ENCODE measurements at places on chromosomes 1 and 21.

- no peak for DNase-seq
Observed at GRCh38 chr1:172513479-172513878, 19.5 kb upstream of the SUCO start.

DNA sequence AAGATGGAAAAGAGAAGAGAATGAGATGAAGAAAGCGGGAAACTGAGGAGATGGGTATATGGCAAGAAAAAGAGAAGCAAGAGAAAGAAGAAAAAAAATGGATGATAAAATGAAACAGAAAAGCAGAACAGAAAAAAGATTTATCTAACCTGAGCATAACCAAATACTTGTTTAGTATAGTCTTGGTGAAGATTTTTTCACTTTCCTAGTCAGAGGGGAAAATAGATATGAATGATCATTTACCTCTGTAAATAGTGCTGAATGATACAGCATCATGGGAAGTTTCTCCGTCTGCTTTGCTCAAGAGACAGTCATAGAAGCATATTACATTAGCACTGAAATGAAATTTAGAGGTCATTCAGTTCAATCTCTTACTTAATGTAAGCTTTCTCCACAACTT, 36.1 kb upstream of the PLPPR4 start:
- no peak for DNase-seq

DNA sequence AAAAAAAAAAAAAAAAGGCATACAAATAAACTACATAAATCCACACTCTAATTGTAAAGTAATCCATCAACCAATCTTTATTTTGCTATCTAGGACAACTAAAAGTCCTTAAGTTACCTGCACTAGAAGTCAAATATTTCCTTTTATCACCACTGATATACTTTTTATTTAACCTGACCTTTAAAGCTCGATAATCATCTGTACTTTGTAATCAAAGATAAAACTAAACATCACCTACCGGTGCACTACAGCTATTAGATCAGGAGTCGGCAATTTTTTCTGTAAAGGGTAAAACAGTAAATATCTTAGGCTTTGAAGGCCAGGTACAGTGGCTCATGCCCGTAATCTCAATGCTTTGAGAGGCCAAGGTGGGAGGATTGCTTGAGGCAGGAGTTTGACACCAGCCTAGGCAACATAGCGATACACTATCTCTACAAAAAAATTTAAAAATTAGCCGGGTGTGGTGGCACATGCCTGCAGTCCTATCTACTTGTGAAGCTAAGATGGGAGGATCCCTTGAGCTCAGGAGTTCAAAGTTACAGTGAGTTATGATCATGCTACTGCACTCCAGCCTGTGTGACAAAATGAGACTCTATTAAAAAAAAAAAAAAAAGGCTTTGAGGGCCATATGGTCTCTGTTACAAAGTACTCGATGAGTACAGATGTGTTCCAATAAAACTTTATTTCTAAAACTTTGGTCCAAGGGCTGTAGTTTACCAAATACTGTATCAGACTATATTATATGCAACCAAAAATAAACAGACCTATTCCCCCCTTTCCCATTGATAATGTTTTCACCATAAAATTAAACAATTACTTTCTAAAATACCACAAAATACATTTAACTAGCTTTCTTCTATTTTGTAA, 47.1 kb downstream of the TESK2 start:
- no peak for DNase-seq

GRCh38 chr1:177302357-177303044, 131.7 kb downstream of the BRINP2 start:
- DNase-seq = no peak

DNA sequence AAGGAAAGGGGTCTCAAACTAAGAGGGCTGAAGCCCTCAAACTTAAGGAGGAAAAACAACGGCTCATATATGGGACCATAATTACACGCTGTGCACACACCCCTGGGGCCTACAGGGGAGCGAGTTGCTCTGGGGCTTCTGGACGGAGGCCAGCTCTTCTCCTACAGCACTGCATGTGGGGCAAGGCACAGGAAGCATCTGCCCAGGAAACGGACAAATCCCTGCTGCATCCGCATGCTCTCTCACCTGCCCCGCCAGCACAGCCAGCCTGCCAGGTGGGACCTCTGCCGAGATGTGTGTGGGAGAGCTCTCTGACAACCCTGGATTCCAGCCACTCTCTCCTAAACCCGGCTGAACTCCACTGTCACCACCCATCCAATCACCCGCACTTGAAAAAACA, 54.1 kb downstream of the MRPL37 start:
- DNase-seq = no peak

- no peak for DNase-seq
Observed at GRCh38 chr1:30976143-30976542, 67.6 kb upstream of the SDC3 start.

DNA sequence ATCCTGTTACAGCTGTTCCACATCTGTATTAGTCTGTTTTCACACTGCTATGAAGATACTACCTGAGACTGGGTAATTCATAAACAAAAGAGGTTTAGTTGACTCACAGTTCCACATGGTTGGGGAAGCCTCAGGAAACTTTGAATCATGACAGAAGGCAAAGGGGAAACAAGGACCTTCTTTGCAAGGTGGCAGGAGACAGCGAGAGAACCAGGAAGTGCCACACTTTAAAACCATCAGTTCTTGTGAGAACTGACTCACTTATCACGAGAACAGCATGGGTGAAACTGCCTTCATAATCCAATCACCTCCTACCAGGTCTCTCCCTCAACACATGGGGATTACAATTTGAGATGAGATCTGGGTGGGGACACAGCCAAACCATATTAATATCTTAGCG, 110.3 kb upstream of the TRABD2B start:
- no peak for DNase-seq

- DNase-seq = no peak
Observed at GRCh38 chr1:20893931-20894330, 106.8 kb upstream of the HP1BP3 start.

DNA sequence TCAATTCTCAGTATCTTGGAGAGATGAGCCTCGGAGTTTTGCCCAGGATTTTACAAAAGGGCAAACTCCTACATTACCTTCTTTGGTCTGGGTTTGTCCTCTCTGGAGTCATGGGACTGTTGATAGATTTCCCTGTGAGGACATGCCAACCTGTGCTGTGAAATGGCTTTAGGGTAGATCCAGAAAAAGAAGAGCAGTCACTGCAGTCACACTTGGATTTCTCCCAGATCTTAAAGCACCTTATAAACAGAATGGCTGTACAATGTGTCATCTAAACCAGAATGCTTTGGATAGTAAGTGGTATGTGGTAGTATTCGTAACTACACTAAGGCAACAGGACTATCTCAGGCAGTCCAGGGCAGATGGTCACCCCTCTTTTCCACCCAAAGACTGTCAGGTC, 1.9 kb upstream of the CSRP1 start:
- DNase-seq = no peak

DNA sequence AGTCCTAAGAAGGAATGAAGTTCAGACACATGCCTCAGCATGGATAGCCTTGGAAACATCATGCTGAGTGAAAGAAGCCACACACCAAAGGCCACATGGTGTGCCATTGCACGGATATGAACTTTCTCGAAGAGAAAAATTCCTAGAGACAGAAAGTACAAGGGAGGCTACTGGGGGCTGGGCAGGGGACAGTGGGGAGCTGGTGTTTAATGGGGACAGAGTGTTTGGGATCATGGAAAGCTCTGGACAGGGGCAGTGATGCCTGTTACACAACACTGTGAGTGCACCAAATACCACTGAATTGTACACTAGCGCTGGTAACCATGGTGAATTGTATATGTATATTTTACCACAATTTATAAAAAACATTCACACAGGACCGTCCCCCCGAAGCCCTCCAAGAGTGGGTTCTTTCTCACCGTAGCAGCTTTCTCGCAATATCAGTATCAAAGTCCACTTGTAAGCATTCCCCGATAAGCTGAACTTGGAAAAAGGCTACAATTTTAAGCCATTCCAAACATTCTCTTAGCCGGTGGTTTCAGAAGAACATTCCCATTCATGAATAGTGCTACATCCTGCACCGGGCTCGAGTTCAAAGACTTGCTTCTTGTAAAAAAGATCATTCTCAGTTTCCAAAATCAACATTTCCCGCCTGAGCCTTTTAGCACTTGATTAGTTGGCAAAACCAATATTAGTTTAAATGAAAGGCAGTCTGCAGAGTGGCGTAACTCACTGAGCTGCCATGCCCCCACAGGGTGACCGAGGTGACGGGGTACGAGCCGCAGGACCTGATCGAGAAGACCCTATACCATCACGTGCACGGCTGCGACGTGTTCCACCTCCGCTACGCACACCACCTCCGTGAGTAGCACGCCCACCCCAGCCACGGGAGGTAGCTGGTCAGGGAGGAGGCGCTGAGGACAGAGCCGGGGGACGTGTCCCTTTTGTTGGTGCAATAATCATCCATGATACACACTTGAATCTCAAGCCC, 31.7 kb downstream of the SIM2 start:
- no peak for DNase-seq

Data from amniotic stem cell (primary cell).